ENCODE measurements at places on chromosomes 11 and 22.

DNA sequence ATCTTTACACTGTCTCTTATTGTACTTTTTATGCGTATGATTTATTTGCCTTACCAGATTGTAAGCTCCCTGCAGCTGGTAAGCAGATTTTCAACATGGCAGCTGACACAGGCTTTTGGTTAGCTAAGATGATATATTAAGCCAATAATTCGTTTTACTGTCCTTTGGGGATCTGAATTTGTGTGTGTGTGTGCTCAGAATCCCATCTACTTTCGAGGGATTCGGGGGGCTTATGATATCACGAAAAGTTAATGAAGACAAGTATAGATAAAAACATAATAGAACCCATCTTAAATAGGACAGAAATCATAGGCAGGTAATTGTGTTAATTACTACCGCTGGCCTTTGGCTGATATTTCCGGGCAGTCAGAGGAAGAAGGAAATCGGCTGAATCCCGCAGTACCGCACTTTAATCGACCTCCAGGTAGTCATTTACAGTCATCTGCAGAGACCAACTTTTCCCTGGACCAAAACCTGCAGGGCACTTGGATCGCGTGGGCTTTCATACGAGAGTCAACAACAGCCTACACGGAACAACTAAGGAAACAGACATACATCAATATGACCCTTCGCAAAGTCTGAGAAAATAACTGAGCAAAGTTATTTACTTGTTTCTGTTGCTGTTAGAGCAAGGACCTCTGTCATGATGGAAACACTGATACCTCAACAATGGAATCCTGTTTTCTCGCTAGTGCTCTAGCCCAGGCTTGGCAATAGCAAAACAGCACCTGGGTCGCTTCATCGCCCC is 802 bp downstream of the KBTBD3 start:
- peak; percentile 34 for DNase-seq

- no peak for DNase-seq
Observed at GRCh38 chr11:126815111-126815510, 185.5 kb downstream of the KIRREL3 start.

GRCh38 chr22:29609139-29609538 is 5.7 kb downstream of the NF2 start:
- DNase-seq: no peak

DNA sequence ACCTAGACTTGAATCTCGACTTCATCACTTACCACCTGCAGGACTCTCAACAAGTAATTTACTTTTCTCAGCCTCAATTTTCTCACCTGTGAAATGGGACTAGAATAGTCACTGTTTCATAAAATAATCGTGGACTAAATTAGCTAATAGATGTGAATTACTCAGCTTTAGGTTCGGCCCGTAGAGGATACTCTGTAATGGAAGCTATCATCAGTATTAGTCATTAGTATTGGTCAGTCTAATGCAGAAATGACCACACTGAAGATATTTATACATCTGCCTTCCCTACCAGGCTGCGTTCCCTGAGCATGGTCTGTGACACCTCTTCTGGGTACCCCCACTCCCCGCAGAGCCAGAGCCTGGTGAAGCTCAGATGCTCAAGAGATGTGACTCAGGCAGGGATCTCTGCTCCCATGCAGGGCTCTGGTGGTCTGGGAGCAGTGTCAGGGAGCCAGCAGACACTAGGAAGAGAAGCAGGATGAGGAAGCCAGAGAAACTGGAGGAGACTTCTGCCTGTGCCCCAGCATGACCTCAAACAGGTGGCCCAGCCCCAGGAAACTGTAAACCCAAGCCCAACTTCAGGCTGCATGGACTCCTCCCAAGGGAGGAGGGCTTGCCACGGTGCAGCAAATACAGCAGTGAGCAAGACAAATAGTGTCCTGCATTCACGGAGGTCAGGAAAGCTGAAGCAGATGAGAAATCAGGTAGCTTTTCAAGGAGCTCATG is 88.0 kb upstream of the E2F8 start:
- no peak for DNase-seq

DNA sequence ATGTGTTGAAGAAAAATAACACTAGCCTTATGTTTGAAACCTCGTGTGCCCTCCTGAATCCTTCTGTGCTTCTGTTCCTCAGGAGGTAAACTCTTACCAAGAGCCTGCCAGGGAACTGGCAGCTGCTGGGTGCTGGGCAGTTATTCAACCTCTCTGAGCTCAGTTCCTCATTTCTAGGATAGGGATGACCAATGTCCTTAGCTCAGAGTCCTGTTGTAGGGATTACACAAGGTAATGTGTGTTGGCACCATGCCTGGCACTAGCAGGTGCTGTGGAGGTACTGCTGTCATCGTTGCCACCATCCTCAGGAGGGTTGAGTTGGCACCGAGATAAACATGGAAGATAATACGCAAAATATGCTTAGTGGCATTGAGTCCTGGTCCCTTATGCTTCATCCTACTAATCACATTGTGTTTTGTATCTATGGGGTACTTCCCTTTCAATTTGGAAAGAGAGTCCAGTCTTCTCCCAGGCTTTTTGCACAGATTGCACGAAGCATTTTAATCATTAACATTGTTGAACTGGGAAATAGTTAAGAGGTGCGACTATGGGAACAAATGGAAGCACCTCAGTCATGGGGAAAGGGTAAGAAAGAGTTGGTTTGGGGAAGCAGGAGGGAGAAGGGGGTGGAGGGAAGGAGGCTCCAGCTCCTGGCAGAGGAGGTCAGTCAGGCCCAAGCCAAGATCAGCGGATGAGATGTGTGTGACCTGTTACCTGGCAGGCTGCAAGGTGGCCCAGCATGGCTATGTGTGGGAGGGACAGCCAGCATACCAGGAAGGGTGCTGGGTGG is 56.7 kb downstream of the CABIN1 start:
- no peak for DNase-seq

- peak; percentile 87 for DNase-seq
Observed at GRCh38 chr11:122069707-122070360, 46.2 kb downstream of the BLID start.

DNA sequence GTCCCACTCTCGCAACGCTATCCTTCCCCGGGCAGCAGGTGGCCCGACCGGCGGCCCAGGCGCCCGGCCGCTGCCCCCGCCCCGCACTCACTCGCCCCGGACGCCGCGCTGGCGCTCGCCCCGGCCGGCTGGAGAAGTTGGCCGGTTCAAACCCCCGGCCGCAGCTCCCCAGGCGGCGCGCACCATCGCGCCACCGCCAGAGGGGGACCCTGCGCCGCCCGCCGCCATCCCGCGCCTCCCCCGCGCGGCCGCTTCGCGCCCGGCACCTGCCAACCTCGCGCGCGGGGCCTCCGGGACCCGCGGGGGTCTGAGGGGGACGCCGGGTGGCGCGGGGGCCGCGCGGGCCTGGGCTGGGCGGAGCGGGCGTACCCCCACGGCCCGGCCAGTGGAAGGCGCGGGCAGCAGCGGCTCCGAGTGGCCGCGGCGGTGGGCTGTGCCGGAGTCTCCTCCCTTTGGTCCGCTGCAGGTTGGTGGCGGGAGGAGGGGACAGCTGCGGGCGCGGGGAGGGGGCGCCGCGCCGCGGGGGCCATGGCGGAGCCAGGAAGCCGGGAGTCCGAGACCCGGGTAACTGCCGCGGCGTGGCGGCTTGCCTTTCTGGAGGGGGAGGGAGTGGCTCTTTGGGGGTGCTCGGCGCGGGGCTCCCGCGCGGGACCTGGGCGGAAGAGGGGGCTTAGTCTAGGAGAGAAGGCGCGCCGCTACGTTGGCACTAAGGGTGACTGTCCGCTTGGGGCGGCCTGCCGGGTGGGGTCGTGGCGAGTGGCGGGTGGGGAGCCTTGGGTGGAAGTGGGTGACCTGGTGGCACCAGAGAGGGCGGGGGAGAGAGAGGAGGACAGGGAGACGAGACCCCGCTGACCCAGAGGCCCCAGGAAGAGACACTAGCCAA is at the start of the genes MPST and TST:
TSS of gene MPST (plus strand) at position 434 of the 883 bp plus-strand sequence. CDS start at position 529, 95 bp downstream.
TSS of gene TST (minus strand) at position 139 of the 883 bp plus-strand sequence. CDS start 715 bp downstream, outside the sequence.
- DNase-seq: peak; percentile 78

DNA sequence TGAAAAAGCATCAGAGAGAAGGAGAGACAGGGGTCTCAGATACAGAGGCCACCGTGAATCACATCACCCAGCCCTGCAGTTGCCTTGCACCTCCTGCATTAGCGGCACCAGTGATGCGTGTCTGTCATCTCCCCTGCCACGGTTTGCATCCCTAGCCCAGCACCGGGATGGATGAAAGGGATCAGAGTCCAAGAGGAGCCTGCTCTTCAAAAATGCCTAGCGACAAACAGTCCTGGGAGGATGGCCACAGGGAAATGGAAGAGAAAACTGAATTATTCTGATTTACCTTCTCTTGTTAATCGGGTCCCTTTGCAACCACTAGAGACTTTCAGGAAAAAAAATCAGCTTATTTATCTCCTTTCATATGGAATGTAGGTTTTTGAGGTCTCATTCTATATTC is 495.6 kb upstream of the KIRREL3 start:
- no peak for DNase-seq

- DNase-seq: no peak
Observed at GRCh38 chr11:45097721-45098493, 48.5 kb upstream of the PRDM11 start.

- DNase-seq: peak; percentile 50
Observed at GRCh38 chr11:126282736-126283591, at the start of gene TIRAP. TIRAP (plus strand) TSS chr11:126283093; CDS start chr11:126290895, 7,802 bp downstream.

DNA sequence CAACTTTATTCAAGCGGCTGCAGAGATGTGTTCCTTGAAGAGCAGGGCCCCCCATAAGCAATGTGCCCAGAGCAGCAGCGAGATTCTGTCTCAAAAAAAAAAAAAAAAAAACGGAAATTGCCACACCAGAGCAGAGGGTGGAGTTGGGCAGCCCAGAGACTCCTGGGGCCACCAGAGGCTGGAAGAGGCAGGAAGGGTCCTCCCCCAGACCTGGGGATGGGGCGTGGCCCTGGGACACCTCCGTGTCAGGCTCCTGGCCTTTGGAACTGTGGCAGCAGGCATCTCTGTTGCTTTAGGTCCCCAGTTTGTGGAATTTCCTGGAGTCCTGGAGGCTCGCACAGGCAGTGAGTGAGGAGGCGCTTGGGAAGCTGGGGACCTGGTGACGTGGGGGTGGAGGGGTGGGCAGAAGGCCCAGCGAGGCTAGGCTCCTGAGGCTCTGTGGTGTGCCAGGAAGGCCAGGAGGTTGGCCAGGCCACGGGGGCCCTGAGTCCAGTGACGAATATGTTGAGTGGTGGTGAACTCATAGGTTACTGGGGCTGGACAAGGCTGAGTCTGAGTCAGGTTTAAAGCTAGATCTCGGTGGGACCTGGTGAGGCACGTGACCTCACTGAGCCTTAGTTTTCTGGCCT is 735.6 kb downstream of the BRD1 start:
- no peak for DNase-seq

GRCh38 chr22:43777286-43777685 is 34.8 kb downstream of the EFCAB6 start:
- DNase-seq: peak; percentile 81

DNA sequence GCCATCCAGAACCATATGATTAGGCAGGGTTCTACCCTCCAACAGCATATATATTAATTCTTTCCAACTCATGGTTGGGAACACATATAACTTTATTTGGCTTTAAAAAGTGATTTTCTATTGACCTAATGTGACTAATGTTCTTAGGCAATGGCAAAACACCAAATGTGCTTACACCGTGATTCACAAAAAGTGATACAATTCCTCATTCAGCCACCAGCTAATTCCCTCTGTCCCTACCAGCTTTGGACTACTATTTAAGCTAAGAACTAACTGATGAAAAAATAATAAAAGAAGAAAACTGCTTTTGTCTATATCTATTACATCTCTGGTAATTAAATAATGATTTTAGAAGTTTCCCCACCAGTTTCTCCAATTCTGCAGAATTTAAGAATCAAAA is 4.7 kb downstream of the CTSC start:
- DNase-seq: no peak

GRCh38 chr11:115197031-115197430 is 307.2 kb downstream of the CADM1 start:
- no peak for DNase-seq

DNA sequence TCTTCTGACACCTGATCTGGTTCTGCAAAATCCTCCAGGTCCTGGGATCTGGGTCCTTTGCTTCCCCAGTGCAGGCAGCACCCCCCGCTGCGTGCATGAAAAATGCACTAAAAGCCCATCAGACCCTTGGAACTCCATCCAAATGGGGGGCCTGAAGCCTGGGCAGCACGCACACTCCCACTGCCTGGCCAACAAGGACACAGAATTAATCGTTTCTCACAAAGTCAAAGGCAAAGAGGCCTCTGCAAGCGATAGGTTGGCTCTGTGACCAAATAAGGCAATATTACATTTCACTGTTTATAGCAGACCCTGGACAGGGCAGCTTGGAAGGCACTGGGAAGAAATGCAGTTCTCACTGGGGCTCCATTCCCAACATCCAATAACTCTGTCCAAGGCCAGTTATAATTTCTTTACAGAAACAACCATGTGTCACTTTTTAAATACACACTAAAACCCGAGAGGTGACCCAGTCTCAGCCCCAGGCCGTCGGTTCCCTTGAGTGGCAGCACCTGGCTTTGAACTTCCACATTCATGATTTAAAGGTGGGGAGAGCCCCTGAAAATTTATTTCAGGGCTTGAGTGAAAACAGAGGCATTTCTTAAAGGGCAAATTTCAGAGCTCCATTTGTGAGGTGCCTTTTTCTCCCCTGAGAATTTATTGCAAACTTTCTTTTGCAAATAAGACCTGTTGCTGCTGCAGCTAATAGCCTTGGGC is 114.4 kb upstream of the ANO1 start:
- no peak for DNase-seq

DNA sequence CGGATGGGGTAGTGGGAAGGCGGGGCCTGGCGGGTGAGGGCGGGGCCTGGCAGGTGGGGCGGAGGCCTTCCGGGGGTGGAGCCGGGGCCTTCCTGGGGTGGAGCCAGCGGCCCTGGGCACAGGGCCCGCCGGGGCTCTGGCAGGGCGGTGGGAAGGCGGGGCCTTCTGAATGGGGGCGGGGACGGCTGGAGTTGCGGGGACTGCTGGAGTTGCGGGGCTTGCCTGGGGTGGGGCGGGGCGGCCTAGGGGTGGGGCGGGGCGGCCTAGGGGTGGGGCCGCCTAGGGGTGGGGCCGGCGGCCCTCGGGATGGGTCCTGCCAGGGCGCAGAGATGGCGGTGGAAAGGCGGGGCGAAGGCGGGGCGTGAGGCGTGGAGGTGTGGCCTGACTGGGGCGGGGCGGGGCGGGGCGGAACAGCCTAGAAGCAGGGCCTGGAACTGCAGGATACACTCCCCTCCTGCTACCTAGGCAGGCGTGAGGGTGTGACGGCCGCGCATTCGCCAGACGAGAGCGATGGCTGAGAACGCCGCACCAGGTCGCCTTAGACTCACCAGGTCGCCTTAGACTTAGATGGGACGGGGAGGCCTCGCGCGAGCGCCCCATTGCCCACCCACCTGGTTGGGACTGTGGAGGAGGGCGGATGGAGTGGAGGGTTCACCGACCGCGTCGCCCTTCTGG is 19.3 kb downstream of the RRP7A start:
- DNase-seq: peak; percentile 85
